Amygdala (tissue), 56 donors: ENCODE measurements at places on chromosomes 7 and 10.

DNA sequence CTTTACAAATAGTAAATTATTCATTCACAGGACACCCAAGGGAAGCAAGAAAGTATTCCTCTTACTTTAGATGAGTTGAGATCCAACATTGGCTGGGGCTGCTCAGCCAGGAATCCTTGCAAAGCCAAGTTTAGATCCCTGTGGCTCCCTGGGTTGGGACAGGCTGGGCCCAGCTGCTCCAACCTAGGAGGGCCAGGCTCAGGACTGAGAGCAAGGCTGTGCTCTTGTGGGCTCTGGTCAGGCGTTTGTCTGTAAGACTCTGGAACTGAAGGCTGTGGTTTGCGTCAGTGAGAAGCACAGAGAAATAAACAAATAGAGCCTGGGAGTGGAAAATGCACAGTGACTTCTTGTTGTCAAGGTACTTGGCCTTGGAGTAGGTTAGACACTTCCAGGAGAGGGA lies 53.2 kb upstream of the TMEM273 start:
- DNase-seq = no peak

- DNase-seq = no peak
Measured at GRCh38 chr10:49329146-49329505, 30.2 kb downstream of the C10orf71 start.

DNA sequence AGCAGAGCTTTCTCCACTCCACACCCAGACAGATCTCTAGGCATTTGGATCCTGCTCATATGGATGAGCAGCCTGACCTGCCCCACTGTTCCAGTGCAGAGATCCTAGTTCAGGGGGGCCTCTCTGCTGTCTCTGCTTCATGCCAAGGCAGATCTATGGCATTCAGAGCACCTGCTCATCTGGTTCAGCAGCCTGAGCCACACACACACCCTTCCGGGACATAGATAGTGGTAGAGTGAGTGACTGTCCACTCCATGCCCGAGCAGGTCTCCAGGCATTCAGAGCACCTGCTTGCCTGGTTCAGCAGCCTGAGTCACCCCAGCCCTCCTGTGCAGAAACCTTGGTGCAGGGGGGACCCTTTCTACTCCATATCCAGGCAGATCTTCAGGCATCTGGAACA lies 54.3 kb upstream of the ZNF800 start:
- no peak for DNase-seq

GRCh38 chr7:99106411-99106810 lies 37.5 kb downstream of the SMURF1 start:
- DNase-seq = no peak

- DNase-seq = no peak
Measured at GRCh38 chr7:39674406-39674805, 51.0 kb downstream of the RALA start.

DNA sequence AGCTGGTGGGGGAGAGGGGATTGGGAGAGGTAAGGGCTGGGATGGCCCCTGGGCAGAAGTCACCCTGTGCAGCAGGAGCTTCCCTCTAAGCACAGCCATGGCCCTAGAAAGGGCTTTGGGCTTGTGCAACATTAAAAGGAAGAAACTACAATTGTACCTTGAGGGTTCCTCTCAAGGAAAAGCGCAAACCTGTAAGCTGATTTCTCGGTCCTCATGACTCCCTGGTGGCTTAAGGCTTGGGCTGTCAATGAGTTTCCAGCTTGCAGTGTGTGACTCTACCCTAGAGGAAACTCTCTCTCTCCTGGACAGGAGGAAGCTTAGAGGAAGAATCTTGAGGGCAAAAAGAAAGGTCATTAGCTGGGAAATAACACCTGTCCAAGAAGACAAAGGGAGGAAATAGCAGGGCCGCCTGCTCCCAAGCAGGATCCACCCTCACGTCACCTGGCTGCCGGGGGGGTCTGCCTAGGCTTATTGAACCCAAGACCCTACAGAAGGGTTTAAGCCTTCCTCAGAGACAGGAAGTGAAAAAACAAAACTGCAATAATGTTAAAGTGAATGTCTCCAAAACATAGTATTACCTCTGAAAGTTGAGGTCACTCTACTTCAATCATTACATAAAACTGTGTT lies 112.5 kb downstream of the WDR11 start:
- DNase-seq = no peak

GRCh38 chr10:113411456-113411855 lies 141.4 kb upstream of the HABP2 start:
- no peak for DNase-seq

- DNase-seq = no peak
Measured at GRCh38 chr7:24877790-24878311, 102.1 kb downstream of the OSBPL3 start.

DNA sequence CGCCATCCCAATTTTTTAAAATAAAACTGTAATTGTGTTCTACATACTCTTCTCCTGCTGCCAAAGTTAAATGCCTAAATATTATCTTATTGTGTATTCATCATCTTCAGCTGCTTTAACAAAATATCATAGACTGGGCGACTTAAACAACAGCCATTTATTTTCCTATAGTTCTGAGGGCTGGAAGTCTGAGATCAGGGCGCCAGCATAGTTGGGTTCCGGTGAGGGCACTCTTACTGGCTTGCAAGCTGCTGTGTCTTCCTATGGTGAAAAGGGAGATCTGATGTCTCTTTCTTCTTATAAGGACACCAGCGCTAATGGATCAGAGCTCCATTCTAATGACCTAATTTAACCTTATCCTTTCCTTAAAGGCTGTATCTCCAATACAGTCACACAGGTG lies 30.4 kb downstream of the CSTF2T start:
- DNase-seq = no peak

GRCh38 chr10:1544929-1545328 lies 192.4 kb downstream of the ADARB2 start:
- DNase-seq = no peak

DNA sequence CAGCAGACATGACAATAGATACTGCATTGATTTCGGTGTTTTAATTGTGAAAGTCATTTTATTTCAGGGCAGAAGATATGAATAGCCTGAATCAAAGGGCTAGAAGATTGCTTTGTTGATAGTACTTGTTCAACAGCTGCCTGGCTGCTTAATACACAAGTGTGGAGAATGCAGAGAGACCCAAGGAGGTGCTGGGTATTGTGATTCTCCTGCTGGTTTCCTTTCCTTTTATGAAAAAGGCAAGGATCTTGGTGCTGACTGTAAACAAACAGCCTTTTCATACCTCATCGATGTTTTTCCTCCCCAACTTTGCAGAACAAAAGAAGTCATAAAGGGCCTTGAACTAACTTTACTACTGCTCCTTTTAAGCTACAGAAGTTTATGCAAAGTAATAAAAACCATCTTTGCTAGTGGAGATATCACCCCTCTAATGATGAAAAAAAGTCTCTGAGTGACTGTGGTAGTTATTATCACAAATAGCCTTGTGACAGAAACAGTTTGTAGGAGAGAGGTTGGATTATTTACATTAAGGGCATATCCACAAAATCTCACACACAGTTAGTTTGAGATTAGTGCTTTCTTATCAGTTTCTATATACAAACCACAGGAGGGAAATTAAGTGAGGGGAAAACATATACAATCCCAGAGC lies 800.0 kb downstream of the LRMDA start:
- no peak for DNase-seq

DNA sequence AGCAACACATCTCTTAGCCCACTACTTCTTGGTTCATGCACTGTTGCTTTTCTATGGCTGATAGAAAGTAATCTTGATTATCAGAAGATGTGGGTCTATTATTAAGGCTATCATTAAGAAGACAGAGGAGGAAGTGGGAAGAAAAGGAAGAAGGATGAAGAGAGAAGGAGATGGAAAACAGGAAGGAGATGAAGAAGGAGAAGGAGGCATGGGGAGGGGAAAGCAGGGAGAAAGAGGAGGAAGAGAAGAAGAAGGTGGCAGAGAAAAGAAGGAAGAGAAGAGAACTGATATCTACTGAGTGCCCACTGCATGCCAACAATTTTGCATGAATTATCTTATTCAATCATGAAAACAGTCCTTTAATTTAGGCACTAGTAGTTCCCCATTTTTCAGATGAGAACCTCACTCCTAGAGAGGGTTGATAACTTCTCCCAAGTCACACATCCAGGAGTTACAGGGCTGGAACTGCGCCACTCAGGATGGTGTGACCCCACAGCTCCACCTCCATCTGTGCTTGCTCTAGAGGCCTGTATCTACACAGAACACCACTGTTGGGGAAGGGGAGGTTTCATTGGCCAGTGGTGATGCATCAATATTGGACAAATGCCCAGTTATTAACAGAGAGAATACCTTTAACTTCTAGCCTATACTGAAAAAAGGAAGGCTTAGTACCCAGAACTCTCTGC lies 147.4 kb downstream of the CXCL12 start:
- no peak for DNase-seq

GRCh38 chr7:70237256-70237655 lies 639.0 kb downstream of the AUTS2 start:
- no peak for DNase-seq

DNA sequence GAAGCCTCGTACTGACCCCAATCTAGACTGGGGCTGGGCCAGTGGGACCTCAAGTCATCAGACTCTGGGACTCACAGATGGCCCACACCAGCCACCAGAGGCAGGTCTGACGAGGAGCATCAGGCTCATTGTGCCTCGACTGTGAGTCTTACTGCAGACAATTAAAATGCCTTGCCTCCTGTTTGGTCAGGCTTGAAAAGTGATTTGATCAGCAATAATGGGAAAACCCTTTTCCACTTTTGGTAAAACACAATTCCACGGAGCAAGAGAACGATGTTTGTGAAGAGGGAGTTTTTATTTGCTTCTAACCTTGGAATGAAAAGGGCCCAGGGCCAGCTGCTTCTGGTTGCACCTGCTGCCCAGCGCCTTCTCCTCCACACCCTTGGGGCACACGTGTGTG lies 43.9 kb downstream of the C10orf143 start:
- DNase-seq = no peak

DNA sequence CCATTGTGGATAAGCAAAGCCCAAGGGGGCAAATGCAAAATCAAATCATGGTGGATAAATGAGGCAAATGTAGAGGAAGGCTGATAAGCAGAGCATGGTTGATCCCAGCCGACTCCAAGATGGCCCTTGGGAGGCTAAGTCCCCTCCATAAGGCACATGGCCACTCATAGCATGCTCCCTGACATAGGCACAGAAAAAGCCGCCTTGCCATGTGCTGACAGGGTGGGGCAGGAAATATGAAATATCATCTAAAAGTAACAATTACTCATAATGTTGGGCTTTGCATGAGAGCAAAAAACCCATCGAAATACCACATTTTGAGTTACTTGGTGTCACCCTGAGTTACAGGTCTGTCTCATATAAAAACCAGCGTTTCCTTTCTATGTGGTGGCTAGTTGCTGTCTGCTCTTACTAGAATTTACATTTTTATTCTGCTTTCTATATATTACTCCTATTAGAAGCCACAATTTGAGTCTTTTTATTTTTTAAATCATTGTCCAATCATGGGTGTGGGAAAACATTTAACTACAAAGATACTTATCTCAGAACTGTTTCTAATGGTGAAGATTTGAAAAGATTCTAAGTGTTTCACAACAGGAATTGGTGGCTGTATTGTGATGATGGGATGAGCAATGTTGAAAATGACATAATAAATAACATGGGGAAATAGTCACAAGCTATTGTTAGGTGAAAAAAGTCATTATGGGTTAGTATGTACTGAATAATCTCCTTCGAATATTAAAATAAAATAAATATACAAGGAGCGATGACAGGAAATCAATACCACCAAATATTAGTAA lies 102.7 kb downstream of the CUBN start:
- no peak for DNase-seq

DNA sequence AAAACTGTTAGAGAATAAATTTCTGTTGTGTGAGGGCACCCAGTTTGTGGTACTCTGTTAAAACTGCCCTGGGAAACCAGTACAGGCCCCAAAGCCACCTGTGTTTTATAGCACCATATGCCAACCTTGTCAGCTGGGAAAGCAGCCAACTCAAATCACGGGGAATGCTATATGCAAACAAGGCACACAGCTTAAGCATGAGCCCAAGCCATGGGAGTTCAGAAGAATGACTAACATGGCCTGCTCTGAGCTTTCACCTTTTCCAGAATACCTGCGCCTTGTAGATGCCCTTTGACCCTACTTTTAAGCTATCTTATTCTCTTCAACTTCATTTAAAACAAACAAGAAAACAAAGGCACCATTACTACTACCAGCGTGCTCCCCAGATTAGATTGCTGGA lies 5.5 kb upstream of the SLC25A13 start:
- DNase-seq = no peak

- DNase-seq = no peak
Measured at GRCh38 chr10:131689016-131689415, 211.8 kb upstream of the PPP2R2D start.

DNA sequence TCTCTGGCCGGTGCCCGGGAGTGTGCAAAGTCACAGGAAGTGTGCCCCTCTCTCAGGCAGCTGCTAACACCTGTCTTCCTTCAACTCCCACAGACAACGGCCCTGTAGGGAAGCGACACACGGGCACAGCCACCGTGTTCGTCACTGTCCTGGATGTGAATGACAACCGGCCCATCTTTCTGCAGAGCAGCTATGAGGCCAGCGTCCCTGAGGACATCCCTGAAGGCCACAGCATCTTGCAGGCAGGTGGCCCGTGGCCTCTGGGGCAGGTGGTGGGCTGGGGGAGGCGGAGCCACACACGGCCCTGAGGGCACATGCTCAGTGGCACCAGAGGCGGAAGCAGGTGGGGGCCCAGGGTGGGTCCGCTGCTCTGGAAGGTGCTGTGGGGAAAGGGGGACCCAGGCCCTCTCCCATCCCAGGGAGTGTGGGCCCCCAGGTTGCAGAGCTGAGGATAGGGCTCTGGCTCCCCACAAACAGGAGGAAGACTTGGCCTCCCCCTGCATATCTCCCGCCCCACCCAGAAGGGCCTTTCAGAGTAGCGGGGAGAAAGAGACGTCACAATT lies 6.9 kb downstream of the C10orf105 start:
- no peak for DNase-seq

GRCh38 chr7:29236071-29236580 lies 41.6 kb downstream of the CHN2 start:
- DNase-seq = no peak

DNA sequence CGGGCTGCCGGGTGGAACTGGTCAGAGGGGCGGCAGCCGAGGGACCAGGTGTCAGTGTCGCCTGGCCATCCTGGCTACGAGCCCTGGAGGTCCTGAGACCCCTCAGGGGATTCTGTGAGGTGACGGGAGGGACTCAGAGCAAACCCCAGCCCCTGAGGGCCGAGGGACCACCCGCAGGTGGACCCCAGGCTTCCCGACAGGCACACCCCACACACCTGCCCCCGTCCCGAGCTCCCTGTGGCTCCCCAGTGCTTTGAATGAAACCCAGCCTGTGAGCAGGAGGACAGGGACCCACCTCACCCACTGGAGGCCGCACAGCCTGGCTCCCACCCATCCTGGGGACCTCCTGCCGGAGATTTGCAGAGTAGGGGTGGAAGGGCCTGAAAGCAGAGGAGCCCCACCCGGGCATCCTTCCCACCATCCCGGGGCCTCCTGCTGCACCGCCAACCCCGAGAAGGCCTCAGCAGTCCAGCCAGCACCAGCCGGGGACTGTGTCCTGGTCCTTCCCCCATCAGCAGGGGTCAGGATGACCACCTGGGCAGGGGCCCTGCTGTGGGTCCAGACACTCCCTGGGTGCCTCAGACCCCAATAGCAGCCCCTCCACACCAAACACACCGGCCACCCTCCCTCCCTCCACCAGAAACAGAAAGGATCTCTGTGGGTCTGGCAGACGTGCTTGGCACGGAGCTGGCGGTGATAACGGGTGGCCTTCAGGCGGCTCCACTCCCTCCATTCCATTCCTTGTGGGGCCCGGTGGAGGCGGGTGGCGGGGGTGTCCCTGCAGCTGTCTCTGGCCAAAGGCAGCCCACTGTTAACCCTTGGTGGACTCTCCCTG lies 13.9 kb downstream of the VENTX start:
- DNase-seq = no peak

- no peak for DNase-seq
Measured at GRCh38 chr10:67912331-67912946, 28.0 kb downstream of the SIRT1 start.

GRCh38 chr7:29922921-29923700 lies 66.5 kb downstream of the SCRN1 start:
- DNase-seq = no peak
